ENCODE measurements at places on chromosomes 3 and 15.

DNA sequence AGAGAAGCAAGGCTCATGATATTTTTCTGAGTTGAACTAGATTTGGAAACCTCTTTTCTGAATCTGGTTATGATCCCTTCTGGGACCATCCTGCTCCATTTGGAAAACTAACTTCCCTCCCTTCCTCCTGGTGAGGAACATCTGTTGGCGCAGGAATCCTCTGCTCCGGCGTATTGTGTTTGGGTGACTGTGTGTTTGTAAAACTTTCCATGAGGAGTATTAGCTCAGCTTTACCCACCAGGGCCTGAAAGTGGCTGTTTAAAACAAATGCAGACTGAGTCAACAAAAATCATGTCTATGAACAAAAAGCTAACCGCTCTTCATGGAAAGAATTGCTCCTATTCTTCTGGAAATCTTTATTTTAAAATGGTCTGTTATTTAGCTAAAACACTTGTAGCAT lies 17.7 kb downstream of the STARD9 start:
- DNase-seq, result no peak

GRCh38 chr3:194492001-194492400 lies 5.2 kb upstream of the ATP13A3 start:
- no peak for DNase-seq

GRCh38 chr3:115899535-115899934 lies 276.2 kb downstream of the GAP43 start:
- DNase-seq, result no peak

DNA sequence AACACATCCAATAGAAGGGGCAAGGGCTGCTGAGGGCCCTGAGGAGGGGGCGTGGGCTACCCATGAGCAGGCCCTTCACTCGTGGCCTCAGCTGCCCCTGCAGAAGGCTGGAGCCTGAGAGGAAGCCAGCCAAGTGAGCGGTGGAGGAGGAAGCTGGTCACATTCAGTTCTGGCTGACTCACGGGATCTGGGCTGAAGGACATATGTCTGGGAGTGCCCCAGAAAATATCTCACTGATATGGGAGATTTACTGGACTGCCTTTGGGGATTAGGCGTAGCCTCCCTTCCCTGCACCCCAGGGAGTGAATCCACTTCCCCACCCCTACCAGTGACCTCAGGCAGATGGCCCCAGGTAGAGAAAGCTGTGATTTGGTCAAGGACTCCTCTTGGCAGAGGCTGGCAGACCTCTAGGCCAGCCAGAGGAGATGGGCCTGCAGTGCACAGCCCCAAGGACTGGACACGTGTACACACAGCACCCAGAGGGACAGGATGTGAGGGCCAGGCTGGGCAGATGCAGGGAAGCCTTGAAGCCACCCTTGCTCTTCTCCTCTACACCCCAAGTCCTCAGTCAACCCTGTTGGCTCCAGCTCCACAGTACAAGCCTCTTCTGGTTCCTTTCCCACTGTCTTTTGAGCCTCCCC lies 14.2 kb upstream of the ANKDD1A start:
- no peak for DNase-seq

GRCh38 chr3:32817257-32817557 lies 590 bp upstream of the TRIM71 start:
- DNase-seq, result no peak

DNA sequence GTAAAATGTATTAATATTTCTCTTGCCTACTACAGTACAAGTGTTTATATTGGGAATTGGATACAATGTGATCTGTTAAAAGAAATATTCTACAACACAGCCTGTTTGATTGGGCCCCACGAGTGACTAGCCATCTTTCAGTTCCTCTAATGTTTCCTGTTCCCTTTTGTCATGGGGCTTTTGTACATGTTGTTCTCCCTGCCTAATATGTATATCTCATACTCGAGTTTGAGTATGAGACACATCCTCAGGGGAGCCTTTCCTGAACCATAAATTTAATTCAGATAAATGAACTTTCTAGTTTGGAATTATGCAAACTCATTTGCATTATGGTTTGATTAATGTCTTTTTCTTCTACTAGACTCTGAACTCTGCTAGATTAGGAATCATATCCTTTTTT lies 65.5 kb downstream of the MEF2A start:
- DNase-seq, result peak; percentile 31

- no peak for DNase-seq
Measured at GRCh38 chr3:183540501-183541234, 14.8 kb downstream of the KLHL6 start.

DNA sequence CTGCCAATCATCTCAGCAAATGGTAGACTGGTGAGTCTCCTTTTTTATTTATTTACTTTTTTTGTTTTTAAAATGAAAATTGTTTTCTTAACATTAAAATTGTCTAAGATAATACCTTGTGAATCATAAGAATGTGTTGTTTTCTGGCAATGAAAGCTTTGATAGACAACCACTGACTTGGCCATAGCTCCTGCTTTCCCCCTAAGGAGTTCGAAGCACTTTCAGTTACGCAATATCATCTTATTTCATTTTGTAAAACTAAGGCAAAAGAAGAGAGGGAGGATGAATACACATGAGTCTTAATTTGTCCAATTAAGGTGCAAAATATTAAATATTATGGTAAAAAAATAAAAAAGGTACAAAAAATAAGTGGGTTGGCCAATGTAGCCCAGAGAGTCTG lies 74.8 kb upstream of the PLCL2 start:
- DNase-seq, result no peak

- DNase-seq, result no peak
Measured at GRCh38 chr3:156431334-156432124, 123.4 kb downstream of the SSR3 start.

GRCh38 chr15:42493679-42494078 lies 1.8 kb upstream of the SNAP23 start:
- no peak for DNase-seq

GRCh38 chr15:97902140-97902780 lies 58.2 kb upstream of the ARRDC4 start:
- no peak for DNase-seq

DNA sequence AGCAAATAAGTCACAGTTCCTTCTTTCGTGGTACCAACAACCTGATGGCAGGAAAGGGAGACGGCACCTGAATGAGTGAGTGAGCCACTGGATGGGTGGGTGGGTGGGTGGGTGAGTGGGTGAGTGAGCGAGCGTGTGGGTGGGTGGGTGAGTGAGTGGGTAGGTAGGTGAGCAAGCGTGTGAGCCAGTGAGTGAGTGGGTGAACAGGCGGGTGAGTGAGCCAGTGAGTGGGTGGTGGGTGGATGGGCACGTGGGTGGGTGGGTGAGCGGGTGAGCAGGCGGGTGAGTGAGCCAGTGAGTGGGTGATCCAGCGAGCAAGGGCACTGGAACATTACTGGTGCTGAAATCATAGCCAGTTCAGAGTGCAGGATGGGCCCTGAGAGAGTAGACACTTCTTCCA lies 152.8 kb downstream of the MEGF11 start:
- DNase-seq, result no peak

- DNase-seq, result no peak
Measured at GRCh38 chr3:139096670-139097069, 52.0 kb upstream of the PRR23C start.

DNA sequence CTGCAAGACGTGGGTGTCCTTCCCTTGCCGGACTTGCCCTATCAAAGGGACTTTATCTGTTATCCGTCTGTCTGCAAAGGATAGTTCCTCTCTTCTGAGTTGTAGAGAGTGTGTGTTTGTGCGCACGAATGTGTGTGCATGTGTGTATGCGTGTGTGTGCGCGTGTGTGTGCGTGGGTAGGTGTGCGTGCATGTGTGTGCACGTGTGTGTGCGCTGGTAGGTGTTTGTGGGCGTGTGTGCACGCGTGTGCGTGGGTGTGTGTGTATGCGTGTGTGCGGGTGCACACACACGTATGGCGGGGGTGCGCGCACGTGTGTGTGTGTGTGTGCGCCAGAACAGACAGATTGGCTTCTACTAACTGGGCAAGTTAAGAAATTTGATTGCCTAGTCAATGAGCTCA lies 4.1 kb upstream of the BMF start:
- no peak for DNase-seq

- no peak for DNase-seq
Measured at GRCh38 chr3:31868236-31868635, 112.8 kb downstream of the OSBPL10 start.

- DNase-seq, result no peak
Measured at GRCh38 chr3:184785890-184786279, 26.1 kb upstream of the VPS8 start.

DNA sequence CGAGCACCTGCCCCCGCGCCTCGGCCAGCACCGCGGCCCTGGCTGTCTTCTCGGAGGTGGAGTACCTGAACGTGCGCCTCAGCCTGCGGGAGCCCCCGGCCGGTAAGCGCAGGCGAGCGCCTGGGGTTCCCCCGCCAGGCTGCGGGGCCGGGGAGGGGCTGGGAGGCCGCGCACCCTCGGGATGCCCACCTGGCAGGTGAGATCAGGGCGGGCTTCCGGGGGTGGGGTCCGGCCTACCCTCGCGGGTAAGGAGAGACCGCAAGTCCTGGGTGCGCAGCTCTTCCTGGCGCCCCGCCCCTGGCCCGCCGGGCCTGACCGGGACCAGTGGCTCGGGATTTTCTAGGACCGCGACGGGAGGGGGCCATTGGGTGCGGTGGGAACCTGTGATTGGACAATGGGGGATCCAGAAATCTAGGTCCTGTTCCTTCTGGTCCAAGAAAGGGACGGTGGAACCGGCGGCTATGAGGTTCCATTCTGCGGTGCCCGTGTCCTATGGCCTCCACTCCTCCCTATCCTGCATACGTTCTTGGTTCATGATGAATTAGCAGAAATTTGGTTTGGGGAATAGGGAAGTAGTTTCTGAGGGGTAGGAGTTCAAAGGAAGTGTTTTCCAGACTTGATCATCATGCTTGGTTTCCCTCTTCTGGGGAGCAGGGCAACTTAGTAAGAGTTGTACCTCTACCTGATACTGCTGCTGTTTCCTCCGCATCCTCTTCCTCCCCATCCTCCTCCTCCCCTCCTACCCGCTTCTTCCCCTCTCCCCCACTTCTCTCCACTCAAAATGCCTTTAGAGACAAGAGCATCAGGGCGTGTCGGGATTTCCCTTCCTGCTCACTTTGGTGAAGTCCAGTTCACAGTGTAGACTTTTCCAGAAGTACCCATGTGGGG lies 808 bp downstream of the ARRDC4 start:
- DNase-seq, result peak; percentile 25

GRCh38 chr3:154496978-154497377 lies 67.0 kb upstream of the GPR149 start:
- no peak for DNase-seq

- no peak for DNase-seq
Measured at GRCh38 chr3:100912571-100912970, 80.7 kb downstream of the ABI3BP start.

DNA sequence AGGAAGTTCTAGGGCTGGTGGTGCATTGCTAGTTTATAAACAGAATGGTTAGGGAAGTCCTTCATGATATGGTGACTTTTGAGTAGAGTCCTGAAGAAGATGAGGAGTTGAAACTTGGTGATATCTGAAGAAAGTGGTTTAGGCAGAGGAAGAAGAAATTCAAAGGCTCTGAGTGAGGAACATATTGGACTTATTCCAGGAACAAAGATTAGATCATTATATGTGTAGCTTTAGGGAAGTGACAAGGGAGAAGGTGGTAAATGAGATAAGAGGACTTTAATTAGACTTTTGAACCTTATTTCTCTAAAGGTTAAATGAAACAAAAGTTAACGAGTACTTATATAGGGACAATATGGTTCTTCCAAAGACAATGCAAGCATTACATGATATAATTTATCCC lies 286.7 kb downstream of the DOCK3 start:
- no peak for DNase-seq

DNA sequence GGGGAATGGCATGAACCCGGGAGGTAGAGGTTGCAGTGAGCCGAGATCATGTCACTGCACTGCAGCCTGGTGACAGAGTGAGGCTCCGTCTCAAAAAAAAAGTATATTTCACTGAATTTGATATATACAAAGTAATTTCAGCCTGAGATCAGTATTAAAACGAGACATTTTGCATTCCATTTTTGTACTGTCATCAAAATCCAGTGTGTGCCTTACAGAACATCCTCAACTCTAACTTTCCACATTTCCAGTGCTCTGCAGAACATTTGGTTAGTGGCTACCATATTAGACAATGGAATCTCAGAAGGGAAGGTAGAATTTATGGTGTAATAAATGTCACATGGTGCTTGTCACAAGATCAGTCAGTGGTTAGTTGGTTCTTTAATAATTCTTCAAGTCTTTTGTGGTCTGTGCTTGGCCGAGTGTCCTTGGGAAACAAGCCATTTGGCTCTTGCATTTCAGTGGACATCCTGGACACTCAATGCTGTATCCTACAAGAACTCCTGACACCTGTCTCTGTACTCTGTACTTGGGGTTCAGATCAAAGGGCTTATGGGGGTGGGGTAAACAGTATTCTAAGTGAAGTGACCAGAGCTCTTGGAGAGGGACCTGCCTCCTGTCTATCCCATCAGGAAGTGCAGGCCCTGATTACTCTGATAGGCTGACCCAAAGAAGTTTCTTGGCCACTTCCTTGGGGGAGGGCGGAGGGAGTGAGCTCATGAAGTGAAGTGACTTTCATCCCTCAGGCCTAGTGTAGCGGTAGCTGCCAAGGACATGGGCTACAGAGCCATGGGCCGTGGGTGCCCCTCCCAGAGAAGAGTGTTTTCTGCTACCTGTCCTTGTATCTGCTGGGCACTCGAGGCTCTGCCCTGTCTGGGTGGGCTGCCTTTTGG lies 3.7 kb downstream of the ACVR2B start:
- DNase-seq, result no peak

DNA sequence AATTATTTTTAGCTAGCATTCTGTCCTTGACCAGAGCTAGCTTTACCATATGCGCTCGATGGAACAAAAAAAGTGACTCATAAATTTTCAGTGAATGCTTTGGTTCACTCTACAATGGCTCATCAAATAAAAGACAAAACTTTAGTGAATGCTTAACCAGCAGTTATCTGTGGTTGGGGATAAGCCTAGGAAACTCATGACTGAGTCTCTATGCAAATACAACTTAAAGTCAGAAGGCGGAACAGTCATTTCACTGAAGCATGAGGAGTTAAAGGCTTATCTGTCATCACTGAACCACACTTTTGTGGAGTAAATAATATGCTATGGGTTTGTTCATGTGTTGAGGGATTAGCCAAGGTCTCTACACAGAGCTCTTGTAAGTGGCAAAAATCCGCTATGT lies 308.4 kb downstream of the SQOR start:
- no peak for DNase-seq

- DNase-seq, result no peak
Measured at GRCh38 chr3:73855813-73856212, 231.1 kb upstream of the PDZRN3 start.

DNA sequence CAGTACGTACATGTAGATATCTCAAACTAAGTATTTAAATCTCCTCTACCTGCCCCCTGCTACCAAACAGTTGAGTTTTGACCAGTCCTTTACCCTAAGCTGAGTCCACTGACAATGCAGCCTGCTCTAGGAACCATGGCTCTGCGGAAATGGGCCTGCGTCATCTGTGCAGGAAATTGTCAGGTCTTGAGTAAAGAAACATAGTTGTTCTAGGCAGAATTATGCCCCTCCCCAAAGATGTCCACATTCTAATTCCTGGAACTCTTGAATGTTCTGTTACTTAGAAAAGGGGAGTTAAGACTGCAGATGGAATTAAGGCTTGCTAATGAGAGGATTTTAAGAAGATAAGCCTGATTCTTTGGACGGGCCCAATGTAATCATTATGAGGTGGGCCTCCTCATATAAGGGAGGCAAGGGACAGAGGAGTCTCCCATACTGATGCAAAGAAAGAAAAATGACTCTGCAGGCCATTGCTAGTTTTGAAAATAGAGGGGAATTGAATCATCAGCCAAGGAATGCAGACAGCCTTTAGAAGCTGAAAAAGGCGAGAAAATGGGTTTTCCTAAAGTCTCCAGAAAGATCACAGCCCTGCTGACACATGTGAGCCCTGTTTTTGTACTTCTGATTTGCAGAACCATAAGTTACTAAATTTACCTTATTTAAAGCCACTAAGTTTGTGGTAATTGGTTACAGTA lies 5.5 kb upstream of the VGLL3 start:
- DNase-seq, result no peak

All from putamen (tissue), 1 donor.